Hypothalamus (tissue), 51 donors: ENCODE measurements at places on chromosomes 1 and 21.

- no peak for DNase-seq
Observed at GRCh38 chr1:92380867-92381266, 82.0 kb downstream of the RPAP2 start.

DNA sequence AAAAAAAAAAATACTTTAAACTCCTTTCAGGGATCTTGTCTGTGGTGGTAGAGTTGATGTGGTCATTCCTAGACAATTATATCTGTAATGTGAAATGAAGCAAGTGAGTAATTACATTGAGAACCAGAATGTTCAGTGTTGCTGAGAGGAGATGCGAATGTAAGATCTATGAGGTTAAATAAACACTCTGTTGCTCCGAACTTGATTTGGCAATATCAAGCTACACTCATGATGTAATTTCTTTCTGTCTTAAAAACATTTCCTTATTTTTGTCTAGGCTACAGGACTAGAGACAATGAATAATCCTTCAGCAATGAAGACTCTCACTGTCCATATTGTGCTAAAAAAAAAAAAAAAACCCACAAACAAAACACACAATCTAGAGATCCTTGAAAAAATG lies 63.1 kb upstream of the IGSF5 start:
- no peak for DNase-seq

DNA sequence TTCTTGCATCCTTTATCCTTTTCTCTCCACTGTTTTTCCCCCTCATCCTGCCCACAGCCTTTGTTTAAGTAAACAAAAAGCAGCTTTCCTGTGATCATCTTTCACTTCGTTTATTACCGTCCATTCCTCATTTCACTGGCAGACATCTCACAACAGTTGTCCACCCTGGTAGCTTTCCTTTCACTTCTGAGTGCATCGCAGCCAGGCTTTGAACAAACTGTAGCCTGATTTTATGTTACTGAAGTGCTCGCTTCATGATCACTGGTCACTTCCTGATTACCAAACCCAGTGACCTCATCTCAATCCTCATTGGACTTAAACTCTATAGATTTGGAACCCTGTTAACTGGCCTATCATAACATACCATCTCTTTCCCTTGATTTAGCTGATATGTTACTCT lies 67.7 kb downstream of the SDCCAG8 start:
- no peak for DNase-seq

DNA sequence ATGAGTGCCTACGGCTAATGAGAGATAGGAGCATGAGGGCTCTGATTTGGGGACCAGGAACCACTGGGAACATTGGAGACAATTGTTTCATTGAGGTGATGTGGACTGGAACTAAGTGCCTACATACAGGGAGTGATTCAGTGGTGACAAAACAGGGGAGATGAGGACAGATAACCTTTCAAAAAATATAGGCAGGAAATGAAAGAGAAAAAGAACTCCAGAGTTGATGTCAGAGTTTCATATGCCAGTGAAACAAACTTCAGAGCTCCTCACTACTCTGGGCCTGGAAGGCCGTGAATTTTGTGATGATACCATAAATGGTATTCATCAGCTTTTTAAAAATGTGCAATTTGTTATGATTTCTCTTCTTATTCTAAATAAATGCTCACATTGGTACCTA lies 39.3 kb downstream of the FASLG start:
- DNase-seq, result no peak

DNA sequence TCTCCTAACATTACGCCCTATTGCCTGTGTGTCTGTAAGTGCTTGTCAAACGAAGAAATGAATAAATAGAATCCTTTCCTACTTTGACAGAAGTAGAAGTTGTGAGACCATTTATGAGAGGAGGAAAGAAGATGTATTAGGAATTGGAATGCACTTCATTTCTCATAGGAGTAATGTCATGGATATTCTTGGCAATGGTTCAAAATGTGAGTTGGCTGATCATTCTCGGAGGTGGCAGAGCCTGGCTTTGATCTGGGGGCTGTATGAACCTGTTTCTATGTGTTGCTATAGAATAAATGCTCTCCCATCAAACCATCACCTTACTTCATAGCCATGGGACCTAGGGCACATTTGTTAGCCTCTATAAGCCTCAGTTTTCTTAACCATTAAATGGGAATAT lies 10.1 kb upstream of the SERBP1 start:
- no peak for DNase-seq

DNA sequence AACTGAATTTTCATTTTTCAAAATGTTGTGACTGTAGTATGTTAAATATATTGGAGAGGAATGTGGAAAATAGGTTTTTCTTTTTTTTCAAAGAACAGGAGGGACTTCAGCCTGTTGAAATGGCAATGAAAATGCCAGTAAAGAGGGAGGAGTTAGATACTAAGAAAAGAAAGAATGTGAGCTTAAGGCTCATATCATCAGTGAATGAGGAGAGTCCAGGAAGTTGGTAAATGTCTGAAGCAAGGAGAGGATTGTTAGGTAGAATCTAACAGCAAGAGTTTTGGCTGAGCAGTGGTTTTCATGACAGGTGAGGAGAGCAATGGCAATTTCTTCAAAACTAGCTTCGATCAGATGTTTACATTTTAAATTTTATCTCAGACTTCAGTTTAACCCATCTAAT lies 43.0 kb downstream of the PLA2G4A start:
- no peak for DNase-seq

GRCh38 chr1:98304888-98305287 lies 356.6 kb upstream of the SNX7 start:
- no peak for DNase-seq
